ENCODE measurements at places on chromosomes 6 and 20. TPM values are rescaled to one million over a fixed set of nuclear protein-coding genes. Genes with fewer than 3 reads are reported as not detected.

- no peak for DNase-seq
These were observed 50.9 kb upstream of the DUSP22 start for GRCh38 chr6:241336-241865.

- DNase-seq: no peak
These were observed 3.1 kb upstream of the CEBPB start for GRCh38 chr20:50187403-50188051.

- DNase-seq: peak; percentile 82
These were observed 33.3 kb upstream of the SLC22A16 start for GRCh38 chr6:110509617-110510241.

- DNase-seq: no peak
These were observed 74.4 kb downstream of the TRAM2 start for GRCh38 chr6:52502306-52503029.

DNA sequence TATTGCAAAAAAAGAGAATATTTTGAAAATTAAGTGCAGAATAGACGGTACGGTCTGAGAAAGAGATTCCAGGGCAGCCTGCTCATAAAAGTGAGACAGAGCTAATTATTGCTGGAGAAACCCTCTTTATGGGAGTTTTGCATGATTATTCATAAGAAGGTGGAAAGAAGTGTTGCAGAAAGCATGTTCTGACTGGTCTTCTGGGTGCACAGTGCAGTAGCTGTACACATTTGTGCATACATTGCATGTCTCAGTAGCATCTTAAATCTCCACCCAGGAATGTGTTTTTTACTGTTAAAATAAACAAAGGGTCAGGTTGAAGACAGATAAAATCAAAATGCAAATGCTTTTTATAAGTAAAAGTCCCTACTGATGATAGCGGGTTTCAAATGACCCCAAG is 1813.6 kb upstream of the DEFB115 start:
- no peak for DNase-seq

DNA sequence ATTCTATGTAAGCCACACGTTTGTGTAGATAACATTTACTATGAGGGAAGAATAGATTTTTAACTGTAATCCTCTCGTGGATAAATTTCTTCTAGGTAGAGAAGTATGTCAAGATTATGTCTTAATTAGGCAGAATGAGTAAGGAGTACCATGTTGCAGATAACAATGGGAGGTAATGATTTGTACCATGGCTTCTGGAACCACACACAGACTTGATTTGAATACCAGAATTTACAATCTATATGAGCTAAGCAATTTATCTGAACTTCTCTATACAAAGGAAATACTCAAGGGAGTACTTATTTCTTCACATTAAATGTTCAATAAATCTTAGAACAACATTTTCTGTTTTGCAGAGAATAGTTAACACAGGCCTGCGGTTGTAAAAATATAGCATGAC is 51.5 kb downstream of the RPS12 start:
- DNase-seq: no peak

DNA sequence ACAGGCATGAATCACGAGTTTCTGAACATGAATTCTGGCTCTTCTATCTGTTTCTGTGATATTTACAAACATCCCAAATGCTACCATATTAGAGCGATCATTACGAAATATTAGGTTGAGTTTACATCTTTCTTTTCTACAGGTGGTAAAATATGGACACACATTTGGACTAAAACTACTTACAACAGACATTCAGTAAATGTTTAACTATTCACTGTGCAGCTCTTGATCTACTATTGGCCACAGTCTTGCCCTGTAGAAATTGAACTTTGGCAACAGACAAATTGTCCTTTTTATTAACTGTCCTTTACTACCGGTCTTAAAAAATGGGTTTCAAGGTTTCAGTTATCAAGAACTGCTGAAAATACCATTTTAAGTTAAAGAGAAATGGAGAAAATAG is 26.5 kb upstream of the MTRF1L start:
- DNase-seq: no peak

GRCh38 chr6:166484863-166485262 is 101.6 kb downstream of the RAMACL start:
- no peak for DNase-seq

The LPA gene
- total RNA-seq: not detected

The GJA1 gene
- 1,357 TPM for total RNA-seq

The CLPSL1 gene
- not detected for total RNA-seq

The SCRT2 gene
- not detected for total RNA-seq

The CALHM6 gene
- 1.0 TPM for total RNA-seq

The HSPA12B gene
- 10.2 TPM for total RNA-seq

The ULBP3 gene
- total RNA-seq: 3.9 TPM

The WFDC12 gene
- not detected for total RNA-seq

Measured in dermis microvascular lymphatic vessel endothelial cell (primary cell).